ENCODE measurements at places on chromosomes 5 and 9. TPM values are rescaled to one million over a fixed set of nuclear protein-coding genes. Genes with fewer than 3 reads are reported as not detected.

- no peak overlapping the region for H3K4me3 ChIP-seq
- DNase-seq, result no peak
- no peak overlapping the region for H3K27ac ChIP-seq
Measured at GRCh38 chr9:32218100-32218767, 166.2 kb upstream of the ACO1 start.

GRCh38 chr5:76801803-76802195 lies 17.0 kb upstream of the F2RL1 start:
- H3K4me1 ChIP-seq, result no peaks in the 10 kb centered on the region
- no peaks in the 10 kb centered on the region for H3K27me3 ChIP-seq
- H3K27ac ChIP-seq, result no peak overlapping the region

DNA sequence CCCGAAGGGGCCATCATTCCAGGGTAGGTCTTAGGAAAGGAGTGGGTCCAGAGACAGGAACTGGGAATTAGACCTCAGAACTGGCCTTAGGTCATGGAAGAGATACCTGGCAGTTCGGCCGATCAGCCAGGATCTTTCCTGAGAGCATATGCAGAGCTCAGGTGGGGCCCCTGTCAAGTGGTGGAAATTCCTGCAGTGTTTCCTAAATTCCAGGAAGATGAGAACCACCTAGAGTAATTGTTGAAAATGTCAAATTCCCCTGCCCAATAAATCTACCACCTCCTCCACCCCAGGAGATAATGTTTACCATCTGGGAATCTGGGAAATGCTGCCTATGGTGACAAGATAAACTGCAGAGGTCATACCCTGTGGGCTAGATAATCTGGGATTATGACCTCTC lies 14.6 kb downstream of the TMEM171 start:
- H3K36me3 ChIP-seq, result no peaks in the 10 kb centered on the region
- H3K27me3 ChIP-seq, result peaks cover 5% of the 10 kb centered on the region

GRCh38 chr5:134101686-134102439 lies 12.6 kb upstream of the TCF7 start:
- H3K4me1 ChIP-seq, result peaks cover 78% of the 10 kb centered on the region
- H3K27me3 ChIP-seq, result no peaks in the 10 kb centered on the region
- peak overlapping the region; percentile 94 for H3K27ac ChIP-seq
- H3K4me3 ChIP-seq, result peak overlapping the region; percentile 26

DNA sequence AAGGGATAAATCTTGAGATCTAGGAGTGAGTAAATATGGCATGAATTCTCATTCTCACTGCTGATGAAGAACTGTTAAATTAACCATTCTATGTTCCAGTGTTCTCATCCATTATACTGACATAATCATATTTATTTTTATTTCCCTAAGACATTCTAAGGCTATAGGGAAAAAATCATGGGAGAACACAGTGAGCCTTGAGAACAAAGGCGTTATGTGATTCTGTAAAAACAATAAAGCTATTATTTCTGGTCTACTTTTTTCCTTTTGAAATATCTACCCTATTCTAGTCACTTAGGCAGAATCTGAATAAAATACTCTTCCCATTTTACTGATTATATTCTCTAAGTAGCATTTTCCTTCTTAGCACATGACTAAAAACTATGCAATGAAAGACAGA lies 155.7 kb upstream of the ADAMTS16 start:
- H3K27me3 ChIP-seq, result no peaks in the 10 kb centered on the region
- no peak overlapping the region for H3K27ac ChIP-seq
- no peak for DNase-seq
- H3K36me3 ChIP-seq, result no peaks in the 10 kb centered on the region

DNA sequence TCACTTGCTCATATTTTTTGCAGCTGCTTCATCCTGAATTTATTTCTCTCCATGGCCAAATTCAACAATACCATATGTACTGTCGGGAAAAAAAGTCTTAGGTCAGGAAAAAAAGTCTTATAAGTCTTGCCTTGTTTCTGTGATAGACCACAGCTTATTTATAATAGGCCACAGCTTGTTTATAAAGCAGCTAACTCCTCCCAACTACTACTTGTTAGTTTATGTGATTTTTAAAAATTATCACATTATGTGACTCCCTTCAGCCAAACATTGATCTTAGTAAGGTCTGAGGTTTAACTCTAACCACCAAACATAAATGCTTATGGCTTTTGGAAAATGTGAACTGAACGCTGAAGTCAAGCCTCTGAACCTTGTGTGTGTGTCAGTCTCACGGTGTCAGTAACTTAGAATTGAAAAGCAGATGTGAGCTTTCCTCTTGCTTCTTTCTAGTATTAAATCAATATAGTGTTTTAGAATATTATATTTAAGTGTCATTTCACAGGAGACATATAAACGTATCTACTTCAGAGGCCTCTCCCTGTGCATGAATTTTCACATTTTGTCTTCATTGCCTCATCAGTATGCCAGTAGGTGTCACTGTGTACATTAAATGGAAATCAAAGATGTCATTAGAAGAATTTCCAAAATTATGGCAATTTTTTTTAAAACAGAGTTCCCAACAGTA lies 51.3 kb downstream of the SNX24 start:
- no peak for DNase-seq
- H3K27me3 ChIP-seq, result no peaks in the 10 kb centered on the region
- no peak overlapping the region for H3K27ac ChIP-seq
- no peak overlapping the region for H3K4me3 ChIP-seq
- no peaks in the 10 kb centered on the region for H3K4me1 ChIP-seq

DNA sequence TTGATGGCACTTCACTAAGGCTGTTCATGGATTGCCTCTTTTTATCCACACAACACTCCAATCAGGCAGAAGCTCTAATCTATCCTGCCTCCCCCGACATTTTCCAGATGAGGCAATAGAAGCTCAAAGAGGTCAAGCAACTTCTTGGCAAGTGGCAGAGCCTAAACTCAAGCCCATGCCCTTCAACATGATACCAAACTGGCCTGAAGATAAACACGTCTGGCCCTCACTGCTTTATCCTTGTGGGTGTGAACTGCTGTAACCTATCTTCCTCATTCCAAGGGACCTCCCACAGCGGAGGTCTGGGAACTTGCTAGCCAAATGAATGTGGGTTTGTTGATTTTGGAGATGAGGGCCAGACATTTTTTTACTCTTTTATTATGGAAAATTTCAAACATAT lies 9.5 kb downstream of the SLC35A4 start:
- no peaks in the 10 kb centered on the region for H3K4me1 ChIP-seq
- H3K27ac ChIP-seq, result no peak overlapping the region
- H3K27me3 ChIP-seq, result no peaks in the 10 kb centered on the region
- H3K4me3 ChIP-seq, result no peak overlapping the region

DNA sequence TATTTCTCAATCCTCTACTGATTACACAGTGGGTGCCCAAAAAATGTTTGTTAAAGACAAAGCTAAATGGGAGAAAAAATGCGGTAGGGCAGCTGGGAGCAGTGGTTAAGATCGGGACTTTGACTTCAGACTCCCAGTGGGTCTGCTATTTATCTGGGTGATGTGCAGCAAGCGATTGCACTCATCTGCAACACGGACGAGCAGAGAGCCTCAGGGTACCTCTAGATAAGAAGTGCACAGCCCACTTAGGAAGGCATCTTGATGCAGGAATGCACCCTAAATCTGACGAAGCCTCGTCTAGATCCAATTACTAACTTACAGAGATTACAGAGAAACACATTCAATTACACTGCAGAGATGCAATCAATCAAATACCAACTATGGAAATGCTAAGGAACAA lies 4.0 kb downstream of the MAPK9 start:
- peaks cover 9% of the 10 kb centered on the region for H3K36me3 ChIP-seq
- peaks cover 9% of the 10 kb centered on the region for H3K4me1 ChIP-seq
- H3K27ac ChIP-seq, result no peak overlapping the region
- no peak for DNase-seq

DNA sequence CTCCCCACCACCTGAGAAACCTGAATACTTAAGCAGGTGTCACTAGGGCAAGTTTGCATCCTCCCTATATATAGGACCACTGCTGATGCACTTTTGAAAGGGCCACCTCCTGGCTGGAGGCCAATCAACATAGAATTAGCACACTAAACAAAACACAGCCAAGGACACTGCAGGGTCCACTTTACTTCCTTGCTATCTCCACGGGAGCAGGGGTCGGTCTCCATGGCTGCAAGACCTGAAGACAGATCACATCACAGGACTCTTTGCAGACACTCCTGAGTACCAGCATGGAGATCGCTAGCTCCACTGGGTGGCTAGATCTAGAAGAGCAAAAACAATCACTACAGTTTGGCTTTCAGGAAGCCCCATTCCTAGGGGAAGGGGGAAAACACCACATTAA lies 72.3 kb downstream of the C9orf153 start:
- H3K4me1 ChIP-seq, result no peaks in the 10 kb centered on the region
- H3K27me3 ChIP-seq, result no peaks in the 10 kb centered on the region
- no peak overlapping the region for H3K27ac ChIP-seq
- no peak for DNase-seq
- no peaks in the 10 kb centered on the region for H3K36me3 ChIP-seq

DNA sequence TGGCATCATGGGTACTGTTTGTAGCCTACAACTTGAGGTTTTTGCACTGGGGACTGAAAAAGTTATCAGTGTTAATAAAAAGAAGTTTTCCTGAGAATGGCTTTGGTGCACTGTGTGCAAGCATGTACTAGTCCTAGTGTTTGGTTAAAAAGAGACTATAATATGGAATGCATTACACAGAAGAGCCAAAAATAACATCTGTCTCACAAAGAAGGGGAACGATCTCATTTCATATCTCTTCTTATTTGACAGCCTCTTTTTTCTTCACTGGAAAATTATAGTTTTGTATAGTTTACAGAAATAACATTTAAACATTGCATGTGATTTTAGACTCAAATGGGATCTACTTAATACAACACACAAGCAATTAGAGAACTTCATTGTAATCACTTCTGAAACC lies 127.0 kb upstream of the GDNF start:
- no peaks in the 10 kb centered on the region for H3K27me3 ChIP-seq
- no peak for DNase-seq
- no peaks in the 10 kb centered on the region for H3K36me3 ChIP-seq
- no peak overlapping the region for H3K27ac ChIP-seq
- no peak overlapping the region for H3K4me3 ChIP-seq

DNA sequence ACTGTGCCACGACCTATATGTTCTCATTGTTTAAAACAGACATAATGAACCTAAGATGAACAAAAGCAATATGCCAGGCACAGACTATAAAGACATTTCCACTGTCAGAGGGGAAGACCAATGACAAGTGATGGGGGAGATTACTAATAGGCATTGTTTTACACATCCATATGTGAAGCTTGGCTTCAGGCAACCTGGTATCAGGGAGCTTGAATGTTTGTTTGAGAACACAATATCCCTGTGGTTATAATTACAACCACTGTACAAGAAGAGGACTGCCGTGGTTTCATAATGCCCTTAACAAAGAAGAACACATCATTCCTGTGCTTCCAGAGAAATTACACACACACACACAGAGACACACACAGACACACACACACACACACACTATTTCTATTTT lies 385.7 kb downstream of the BNC2 start:
- no peaks in the 10 kb centered on the region for H3K4me1 ChIP-seq
- DNase-seq, result no peak
- H3K27me3 ChIP-seq, result no peaks in the 10 kb centered on the region
- H3K27ac ChIP-seq, result no peak overlapping the region

DNA sequence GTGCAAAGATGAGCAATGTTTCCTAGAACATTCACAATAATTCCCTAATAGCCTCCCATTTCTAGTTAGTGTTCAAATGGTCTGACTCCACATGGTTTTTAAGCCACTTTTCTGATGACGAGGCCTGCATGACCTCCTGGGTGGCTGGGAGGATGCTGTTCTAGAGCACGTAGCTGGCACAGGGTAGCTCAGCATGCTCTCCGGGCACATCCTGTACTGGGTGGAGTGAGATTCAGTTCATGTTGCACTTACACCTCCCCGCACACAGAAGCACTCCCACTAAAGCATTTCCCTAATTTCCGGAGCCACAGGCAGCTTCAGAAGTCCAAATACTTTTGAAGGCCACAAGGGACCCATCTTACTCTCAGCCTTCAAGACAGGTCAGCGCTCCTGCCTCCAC lies 159.8 kb upstream of the LHFPL2 start:
- H3K4me1 ChIP-seq, result no peaks in the 10 kb centered on the region
- DNase-seq, result no peak
- no peak overlapping the region for H3K27ac ChIP-seq
- H3K4me3 ChIP-seq, result no peak overlapping the region
- no peaks in the 10 kb centered on the region for H3K36me3 ChIP-seq

SPARC gene
- 183 TPM for polyA plus RNA-seq

COL27A1 gene
- 24.0 TPM for polyA plus RNA-seq

IFNA1 gene
- polyA plus RNA-seq, result 0.05 TPM

MARVELD2 gene
- 2.8 TPM for polyA plus RNA-seq

SLC26A2 gene
- 5.3 TPM for polyA plus RNA-seq

PRR16 gene
- 0.66 TPM for polyA plus RNA-seq
